ENCODE measurements at places on chromosomes 13 and 19.

DNA sequence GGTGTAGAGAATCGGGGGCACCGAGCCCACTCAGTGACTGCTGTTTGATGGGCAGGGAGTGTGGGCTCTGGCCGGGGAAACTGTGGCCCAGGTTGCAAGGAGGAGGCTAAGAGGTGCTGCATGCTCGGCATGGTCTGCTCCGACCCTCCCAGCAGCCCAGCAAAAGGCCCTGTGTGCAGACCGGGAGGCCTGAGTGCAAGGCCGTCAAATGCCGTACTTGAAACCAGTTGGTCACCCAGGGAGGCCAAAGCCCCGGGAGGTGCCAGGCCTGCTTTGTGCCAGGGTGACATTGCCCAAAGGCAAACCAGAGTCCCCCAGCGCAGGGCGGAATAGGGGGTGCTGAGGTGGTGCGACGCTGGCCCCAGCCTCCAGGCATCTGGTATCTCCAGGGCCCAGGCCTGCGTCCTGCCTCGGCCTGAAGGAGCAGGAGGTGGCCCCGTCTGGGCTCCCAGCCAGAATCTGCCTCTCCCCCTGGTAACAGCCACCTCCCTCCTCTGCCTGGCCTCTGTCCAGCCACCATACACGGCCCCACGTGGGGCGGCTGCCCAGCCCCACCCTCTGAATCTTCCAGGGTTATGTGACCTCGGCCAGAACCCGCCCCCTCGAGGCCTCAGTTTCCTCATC lies 4.0 kb downstream of the PIK3R2 start:
- no peak for DNase-seq

GRCh38 chr19:8334458-8335342 lies 8.4 kb downstream of the KANK3 start:
- DNase-seq, result no peak

DNA sequence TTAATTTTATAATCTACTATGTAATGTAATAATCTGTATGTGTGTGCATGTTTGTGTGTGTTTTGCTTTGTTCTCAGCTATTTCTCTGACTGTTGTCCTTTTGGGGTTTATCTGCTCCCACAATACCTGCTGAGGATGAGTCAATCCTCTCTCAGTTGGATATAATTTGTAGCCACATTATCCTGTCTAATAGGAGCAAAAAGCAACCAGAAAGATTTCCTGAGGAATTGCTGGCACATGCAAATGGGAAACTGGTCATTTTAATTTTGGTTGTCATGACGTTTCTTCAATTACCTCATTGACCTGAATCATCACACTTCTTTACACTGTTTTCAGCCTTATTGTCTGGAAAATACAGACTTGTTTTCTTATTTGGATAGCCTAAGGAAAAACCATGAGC lies 488.4 kb downstream of the KLF5 start:
- DNase-seq, result no peak

GRCh38 chr19:10431943-10432735 lies 11.8 kb downstream of the PDE4A start:
- no peak for DNase-seq

DNA sequence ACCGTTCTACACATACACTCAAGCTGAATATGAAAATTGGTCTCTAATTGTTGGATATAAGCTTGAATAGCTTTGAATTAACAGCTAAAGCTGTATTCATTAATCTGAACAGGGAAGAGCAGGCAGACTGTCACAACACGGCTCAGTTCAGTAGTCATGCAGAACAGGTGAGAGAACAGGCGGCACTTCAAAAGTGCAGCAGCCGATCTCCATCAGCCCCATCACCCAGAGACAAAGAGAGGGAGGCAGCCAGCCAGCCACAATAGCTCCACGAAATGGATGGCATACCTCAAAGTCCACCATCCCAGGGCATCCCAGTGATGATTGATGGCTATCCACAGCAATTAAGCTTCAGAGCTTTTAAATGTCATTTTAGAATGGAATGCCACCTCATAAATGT lies 419.2 kb downstream of the OLFM4 start:
- DNase-seq, result no peak

DNA sequence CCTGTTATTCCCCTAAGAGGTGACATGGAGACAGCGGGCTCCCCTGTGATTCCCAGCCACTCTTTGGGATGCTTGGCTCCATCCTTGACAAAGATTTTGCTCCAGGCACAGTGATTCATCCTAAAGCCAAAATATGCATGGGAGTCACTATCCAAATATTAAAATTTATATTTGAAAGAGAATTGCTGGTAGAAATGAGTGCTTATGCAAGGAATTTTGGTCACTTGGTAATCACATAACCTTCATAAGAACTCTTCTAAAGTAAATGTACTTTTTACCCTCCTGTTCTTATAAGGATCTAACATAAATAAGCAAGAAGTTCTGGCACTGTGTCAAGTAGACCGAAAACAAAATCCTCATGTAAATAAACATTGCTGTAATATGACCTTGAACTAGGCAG lies 385.8 kb downstream of the ITGBL1 start:
- DNase-seq, result no peak

DNA sequence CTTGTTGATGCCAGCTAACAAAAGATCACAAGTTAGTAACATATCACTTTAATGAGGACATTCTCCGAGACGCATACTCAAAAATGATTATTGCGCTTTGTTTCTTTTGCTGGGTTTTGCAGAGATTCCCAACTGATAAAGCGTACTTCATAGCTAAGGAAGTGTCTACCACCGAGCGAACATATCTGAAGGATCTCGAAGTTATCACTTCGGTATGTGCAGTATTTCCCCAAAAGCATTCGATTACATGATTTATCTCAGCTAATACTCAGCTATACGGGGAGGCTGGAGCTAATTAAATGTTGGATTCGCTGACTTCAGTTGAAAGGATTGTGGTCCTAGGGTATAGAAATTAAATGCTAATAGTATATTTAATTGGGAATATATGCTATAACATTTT lies 166.3 kb downstream of the STK24 start:
- DNase-seq, result no peak

DNA sequence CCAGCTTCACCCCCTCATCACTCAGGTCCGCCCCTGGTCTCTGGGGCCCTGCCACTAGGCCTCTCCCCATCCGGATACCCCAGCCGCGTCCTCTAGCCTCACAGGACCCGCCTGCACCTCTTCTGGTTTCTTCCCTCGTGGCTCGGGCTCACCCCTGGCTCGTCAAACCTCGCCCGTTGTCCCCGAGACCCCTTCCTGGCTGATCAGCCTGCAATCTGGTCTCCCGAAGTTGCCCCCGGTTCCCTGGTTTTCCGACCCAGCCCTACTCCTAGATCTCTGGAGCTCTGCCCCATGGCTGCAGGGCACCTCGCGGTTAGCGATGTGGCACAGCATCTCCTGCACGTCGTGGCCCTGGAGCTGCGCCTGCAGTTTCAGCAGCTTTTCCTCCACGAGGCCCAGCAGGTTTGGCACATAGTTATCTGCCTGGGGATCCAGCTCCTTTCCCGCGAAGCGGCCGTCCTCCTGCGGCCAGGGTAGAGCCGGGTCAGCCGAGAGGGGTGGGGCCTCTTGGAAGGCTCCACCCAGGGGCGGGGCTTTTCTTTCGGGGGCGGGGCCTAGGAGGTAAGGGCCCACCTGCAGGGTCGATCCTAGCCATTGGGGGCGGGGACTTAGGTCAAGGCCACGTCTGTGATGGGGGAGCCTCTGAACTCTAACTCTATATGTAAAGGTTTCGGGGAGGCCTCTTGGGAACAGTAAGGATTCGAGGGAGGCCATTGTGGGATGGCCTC lies 2.4 kb upstream of the RGL3 start:
- peak; percentile 33 for DNase-seq

DNA sequence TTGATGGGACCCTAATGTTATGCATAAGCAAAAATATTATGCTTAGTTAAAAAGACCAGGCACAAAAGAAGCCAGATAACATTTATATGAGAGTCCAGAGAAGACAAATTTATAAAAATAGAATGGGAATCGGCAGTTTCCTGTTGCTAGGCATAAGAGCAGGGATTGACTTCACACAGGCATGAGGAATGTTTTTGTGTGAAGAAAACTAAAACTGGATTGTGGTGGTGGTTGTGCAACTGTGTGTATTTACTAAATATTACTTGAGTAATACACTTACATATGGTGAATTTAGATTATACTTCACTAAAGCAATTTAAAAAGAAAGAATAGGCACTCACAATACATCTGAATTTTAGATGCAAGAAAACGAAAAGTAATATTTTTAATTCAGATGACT lies 108.3 kb downstream of the SLITRK1 start:
- DNase-seq, result no peak

GRCh38 chr13:67951431-67951830 lies 721.3 kb upstream of the PCDH9 start:
- no peak for DNase-seq

Data from Jurkat, Clone E6-1 (cell line).